ENCODE measurements at places on chromosomes 16 and 17.

DNA sequence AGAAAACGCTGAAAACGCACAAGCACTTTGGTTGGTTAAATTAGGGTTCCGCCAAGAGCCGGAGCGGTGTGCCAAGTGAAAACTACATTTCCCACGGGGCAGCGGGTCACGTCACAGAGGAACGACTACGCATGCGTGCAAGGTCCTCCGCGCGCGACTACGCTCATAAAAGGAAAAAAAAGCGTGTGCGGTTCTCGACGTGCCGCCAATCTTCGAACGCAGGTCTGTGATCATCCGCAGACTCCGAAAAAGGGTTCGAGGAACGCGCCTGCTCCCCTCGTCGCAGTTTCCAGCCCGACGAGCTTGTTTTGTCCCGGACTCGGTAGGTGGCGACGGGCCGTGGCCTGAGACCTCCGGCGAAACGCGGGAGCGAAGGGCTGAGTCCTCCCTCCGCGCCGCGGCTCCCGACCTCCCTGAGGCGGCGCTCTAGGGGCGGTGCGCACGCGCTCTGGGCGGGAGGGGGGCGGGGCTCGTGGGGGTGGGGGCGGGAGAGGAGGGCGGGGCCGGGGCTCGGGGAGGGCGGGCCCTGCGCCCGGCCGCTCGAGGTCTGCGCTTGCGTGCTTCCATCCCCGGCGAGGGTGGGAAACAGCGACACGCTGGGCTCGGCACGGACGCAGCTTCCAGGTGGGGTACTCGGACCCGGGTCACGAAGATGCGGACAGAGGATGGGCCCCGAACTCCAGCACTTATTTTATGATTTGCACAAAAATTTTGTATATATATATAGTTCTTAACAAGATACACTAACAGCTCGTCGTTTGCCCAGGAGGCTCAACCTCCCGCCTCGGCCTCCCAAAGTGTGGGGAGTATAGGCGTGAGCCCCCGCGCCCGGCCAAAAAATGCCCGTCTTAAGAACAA is at the start of gene SGF29:
TSS of gene SGF29 (plus strand) at position 145 of the 858 bp plus-strand sequence. CDS start 27,150 bp downstream, outside the sequence.
- DNase-seq = peak; percentile 54

DNA sequence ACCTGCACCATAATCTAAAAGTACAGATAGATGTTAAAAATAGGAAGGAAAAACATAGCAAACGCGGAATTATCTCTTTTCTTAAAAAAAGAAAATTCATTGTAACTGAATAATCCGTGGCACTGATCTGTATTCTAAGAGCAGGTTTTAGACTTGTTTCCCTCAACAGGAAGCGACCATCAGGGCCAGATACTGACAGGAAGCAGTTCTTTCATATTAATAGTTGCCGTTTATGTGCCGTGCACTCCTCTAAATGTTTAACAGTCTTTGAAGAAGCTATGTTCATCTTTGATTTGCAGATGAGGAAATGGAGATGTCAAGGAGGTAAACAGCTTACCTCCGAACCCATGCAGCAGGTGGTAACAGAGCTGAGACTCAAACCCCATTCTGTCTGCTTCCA is 23.6 kb downstream of the DYNLRB2 start:
- DNase-seq = no peak

GRCh38 chr16:53904533-53904932 is 200.6 kb downstream of the FTO start:
- DNase-seq = no peak

DNA sequence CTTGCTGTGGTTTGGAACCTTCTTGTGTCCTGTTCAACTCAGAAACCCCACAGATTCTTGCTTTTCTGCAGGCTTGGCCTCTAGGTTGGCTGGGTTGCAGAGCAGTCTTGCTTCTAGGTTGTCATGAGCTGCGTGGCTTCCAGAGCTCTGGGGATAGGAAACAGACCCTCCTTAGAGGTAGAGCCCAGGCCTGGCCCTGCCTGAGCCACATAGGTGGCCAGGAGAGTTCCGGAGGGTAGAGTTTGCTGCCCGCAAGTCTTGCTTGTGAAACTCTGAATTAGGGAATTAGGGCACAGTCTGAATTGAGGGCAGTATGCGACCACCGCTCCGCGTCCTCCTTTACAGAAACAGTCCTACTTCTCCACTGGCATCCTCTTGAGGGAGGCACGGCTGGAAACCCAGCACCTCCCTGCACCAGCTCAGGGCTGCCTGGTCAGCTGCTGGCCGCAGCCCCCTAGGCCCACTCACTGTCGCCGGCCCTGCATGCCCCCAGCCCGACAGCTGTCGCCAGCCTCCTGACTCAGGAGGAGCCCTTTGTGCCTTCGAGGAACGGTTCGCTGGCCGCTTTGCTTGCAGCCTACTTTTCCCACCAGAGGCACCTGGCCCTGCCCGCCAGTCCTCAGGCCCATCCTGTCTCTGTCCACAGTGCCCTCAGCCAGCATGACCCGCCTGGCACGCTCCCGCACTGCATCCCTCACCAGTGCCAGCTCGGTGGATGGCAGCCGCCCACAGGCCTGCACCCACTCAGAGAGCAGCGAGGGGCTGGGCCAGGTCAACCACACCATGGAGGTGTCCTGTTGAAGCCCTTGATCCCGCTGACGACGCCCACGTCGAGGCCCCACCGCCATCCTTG is 4.3 kb upstream of the SETD6 start:
- DNase-seq = no peak

- no peak for DNase-seq
These were observed 4.7 kb upstream of the CDH15 start for GRCh38 chr16:89166696-89167424.

- DNase-seq = no peak
These were observed 656 bp downstream of the VMO1 start for GRCh38 chr17:4785311-4786105.

- DNase-seq = no peak
These were observed 440.6 kb downstream of the CDH8 start for GRCh38 chr16:61595605-61596004.

DNA sequence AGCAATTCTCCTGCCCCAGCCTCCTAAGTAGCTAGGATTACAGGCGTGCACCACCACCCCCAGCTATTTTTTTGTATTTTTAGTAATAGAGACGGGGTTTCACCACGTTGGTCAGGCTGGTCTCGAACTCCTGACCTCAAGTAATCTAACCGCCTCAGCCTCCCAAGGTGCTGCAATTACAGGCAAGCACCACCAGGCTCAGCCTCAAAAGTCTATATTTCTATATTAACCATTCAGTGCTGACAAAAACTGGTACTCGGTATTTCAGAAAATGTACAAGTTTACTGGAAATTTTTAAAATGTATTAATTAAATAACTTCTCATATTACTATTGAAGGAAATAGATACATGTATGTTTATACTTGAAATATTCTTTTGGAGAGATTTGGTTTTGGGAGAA is 1.4 kb upstream of the HEXD start:
- no peak for DNase-seq

DNA sequence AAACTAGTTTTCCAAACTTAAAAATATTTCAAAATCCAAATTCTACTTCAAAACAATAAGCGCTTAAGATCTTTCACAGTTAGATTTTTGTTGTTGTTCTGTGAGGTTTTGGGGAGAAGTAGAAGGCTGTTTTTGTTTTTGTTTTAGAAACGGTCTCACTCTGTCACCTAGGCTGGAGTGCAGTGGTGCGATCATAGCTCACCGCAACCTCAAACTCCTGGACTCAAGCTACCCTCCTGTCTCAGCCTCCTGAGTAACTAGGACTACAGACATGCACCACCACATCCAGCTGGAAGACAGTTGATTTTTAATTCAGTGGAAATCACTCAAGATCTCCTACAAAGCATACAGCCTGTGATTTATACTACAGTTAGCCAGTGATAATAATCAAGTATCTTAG is 2.7 kb downstream of the SHCBP1 start:
- DNase-seq = no peak

GRCh38 chr16:4416200-4417032 is at the start of gene CORO7:
Gene CORO7 (minus strand): TSS chr16:4416596. CDS start chr16:4416518, 78 bp downstream.
- peak; percentile 46 for DNase-seq

- DNase-seq = no peak
These were observed 279.7 kb downstream of the SLC39A11 start for GRCh38 chr17:72812823-72813222.
